ENCODE measurements at places on chromosomes 3 and 15. TPM values are rescaled to one million over a fixed set of nuclear protein-coding genes. Genes with fewer than 3 reads are reported as not detected.

The ZIC1 gene
- total RNA-seq: not detected

The CALML4 gene
- total RNA-seq: 8.2 TPM

DNA sequence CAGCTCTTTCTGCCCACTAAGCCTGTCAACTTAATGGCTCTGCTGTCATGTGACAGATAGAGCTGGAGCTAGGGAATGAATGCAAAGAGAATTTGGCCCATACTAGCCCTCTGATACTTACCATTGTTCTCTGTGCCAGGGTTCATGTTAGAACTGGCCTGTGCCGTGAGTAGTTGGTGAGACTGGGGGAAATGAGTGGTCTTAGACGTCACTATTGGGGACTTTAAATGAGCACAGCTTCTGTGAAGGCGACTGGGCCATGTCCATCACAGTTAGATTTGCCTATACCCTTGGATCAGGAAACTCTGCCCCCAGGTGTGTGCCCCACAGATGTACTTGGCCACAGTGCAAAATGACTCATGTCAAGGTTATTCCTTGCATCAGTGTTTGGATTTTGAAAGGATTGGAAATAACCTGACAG, 124.9 kb downstream of the PTPRG start:
- H3K27ac ChIP-seq: no peak overlapping the region
- DNase-seq: no peak
- no peaks in the 10 kb centered on the region for H3K27me3 ChIP-seq
- no peak overlapping the region for H3K4me3 ChIP-seq

The DPPA2 gene
- total RNA-seq: 3.1 TPM

- DNase-seq: no peak
- H3K27me3 ChIP-seq: no peaks in the 10 kb centered on the region
- no peaks in the 10 kb centered on the region for H3K36me3 ChIP-seq
- H3K4me1 ChIP-seq: no peaks in the 10 kb centered on the region
- no peak overlapping the region for H3K4me3 ChIP-seq
Measured at GRCh38 chr15:93382200-93382820, 293.3 kb upstream of the RGMA start.

- H3K36me3 ChIP-seq: peaks cover 5% of the 10 kb centered on the region
- H3K4me1 ChIP-seq: peaks cover 6% of the 10 kb centered on the region
- no peak overlapping the region for H3K27ac ChIP-seq
- H3K4me3 ChIP-seq: no peak overlapping the region
- no peaks in the 10 kb centered on the region for H3K27me3 ChIP-seq
Measured at GRCh38 chr15:67127331-67127664, 61.9 kb downstream of the SMAD3 start.

The DLL4 gene
- 0.35 TPM for total RNA-seq

The TMC3 gene
- total RNA-seq: not detected

DNA sequence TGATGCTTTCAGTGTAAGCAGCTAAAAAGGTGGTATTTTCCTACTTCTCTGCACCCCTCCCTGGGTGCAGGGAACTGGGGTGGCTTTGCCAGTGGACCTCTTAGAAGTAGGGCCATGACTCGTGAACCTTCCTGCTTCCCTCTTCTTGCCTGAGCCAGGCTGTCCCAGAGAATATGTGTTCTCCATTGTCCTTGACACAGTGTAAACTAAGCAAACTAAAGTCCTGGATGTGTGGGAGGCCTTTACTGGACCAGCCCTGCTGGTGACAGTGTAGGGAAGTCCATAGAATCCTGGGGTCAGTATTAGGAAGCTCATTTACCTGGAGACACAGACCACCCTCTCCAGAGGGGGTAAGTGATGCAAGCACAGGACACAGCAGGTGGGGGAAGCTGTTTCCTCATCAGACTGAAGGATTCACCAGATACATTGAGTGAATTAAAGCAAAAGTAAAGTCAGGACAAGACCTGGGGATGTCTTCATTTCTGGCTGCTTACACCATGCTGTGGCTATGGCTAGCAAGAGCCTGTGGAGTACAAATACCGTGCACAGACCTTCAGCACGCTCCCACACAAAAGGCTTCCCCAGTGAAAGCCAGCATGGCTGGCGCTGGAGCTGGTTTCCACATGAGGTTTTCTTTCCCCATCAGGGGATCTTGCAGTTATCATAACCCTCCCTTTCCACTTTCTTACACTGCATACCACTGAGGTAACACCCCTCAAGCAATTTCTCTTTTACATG, 64.8 kb upstream of the LPP start:
- H3K27me3 ChIP-seq: no peaks in the 10 kb centered on the region
- H3K36me3 ChIP-seq: no peaks in the 10 kb centered on the region
- H3K27ac ChIP-seq: no peak overlapping the region
- H3K4me3 ChIP-seq: no peak overlapping the region

DNA sequence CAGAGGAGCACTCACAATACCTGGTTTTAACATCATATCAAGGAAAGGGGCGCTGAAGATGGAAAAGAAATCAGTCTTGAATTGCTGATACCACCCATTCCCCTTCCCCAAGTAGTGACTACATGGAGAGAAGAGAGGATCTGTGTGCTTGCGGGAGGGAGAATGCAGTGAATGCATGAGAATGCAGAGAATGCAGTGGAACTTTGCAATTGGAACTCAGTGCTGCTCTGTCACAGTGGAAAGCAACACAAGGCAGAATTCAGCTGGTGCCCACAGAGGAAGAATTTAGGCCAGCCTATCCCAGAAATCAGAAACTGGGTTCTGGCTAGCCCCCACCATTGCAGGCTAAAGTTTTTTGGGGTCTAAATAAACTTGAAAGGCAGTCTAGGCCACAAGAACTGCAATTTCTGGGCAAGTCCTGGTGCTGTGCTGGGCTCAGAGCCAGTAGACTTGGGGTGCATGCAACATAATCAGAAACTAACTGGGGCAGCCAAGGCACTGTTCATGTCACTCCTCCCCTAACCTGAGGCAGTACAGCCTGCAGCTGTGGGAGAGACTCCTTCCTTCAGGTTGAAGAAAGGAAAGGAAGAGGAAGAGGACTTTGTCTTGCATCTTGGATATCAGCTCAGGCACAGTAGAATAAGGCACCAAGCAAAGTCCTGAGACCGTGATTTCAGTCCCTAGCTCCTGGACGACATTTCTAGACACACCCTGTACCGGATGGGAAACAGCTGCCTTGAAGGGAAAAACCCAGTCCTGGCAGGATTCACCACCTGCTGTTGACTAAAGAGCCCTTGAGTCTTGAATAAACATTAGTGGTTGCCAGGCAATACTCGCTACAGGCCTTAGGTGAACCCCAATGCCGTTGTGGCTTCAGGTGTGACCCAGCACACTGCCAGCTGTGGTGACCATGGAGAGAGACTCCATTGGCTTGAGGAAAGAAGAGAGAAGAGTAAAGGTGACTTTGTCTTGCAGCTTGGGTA, 329.3 kb downstream of the TBL1XR1 start:
- peaks cover 12% of the 10 kb centered on the region for H3K36me3 ChIP-seq
- DNase-seq: no peak
- H3K4me1 ChIP-seq: no peaks in the 10 kb centered on the region
- H3K27ac ChIP-seq: no peak overlapping the region
- H3K27me3 ChIP-seq: no peaks in the 10 kb centered on the region
- H3K4me3 ChIP-seq: no peak overlapping the region

DNA sequence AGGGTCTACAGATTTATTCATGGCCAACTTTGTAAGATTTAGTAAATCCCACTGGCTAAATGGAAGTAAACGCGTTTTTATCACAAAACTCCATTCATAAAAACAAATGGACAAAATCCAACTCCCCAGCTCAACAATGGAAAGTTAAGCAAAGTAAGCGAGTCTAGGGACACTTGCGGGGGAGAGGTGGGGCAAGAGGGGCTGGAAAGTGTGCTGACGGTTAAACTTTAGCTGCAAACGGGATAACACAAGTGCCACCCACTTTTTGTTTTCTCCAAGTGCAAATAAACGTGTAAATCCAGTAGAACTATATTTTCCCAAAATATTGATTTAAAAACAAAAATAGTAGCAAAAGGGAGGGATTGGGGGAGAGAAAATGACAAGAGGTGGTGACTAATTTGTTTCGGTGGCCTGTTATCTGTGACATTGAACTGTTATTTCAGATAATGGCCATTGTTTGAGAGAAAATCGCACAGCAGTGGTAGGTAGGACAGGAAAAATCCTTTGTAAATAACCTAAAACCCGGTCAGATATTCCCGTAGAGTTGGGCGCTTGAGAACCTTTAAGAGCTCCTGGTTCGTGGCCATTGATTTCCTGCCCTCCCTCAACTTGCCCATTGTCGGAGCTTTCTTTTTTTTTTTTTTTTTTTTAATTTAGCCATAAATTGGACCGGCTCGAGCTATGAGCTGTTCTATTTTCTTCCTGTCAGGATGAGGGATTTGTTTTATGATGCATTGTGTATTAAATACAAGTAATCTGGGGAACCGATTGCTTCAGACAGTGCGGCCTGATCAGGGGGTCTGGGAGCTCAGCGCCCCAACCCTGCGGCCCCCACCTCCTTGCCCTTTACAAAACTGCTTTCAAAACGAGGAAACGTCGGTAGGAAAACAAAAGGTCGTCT, 514.8 kb downstream of the MECOM start:
- H3K27ac ChIP-seq: no peak overlapping the region
- H3K4me3 ChIP-seq: peak overlapping the region; percentile 70
- DNase-seq: no peak
- H3K27me3 ChIP-seq: peaks cover 22% of the 10 kb centered on the region
- no peaks in the 10 kb centered on the region for H3K4me1 ChIP-seq

DNA sequence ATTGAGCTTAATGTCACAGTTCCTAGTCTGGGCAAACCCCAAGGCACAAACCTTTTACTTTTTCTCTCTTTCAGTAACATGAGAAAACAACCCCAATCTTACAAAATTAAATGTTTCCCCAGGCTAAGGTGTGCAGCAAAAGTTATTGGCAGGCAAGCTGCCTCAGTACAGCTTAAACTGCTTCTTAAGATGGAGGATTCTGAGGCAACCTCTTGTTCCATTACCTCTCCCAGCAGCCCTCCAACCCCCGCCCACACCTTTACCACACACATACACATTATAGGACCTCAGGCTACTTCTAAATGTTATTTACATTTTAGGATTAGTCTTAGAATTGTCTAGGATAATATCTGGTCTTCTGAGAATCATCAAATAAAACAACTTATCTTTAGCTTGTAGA, 22.3 kb upstream of the CBLB start:
- no peaks in the 10 kb centered on the region for H3K27me3 ChIP-seq
- H3K27ac ChIP-seq: no peak overlapping the region
- no peak for DNase-seq
- H3K4me3 ChIP-seq: no peak overlapping the region
- H3K4me1 ChIP-seq: no peaks in the 10 kb centered on the region

GRCh38 chr3:13007251-13007941, 65.8 kb downstream of the IQSEC1 start:
- no peaks in the 10 kb centered on the region for H3K36me3 ChIP-seq
- H3K4me3 ChIP-seq: no peak overlapping the region
- H3K27me3 ChIP-seq: no peaks in the 10 kb centered on the region

GRCh38 chr15:49832511-49832910, 211.7 kb downstream of the DTWD1 start:
- no peak overlapping the region for H3K4me3 ChIP-seq
- H3K27ac ChIP-seq: no peak overlapping the region
- DNase-seq: peak; percentile 76
- H3K36me3 ChIP-seq: no peaks in the 10 kb centered on the region

GRCh38 chr3:172530101-172530561, 6.9 kb upstream of the TNFSF10 start:
- no peak for DNase-seq
- H3K4me3 ChIP-seq: no peak overlapping the region
- no peak overlapping the region for H3K27ac ChIP-seq
- H3K27me3 ChIP-seq: no peaks in the 10 kb centered on the region

The NCEH1 gene
- total RNA-seq: 2.3 TPM

DNA sequence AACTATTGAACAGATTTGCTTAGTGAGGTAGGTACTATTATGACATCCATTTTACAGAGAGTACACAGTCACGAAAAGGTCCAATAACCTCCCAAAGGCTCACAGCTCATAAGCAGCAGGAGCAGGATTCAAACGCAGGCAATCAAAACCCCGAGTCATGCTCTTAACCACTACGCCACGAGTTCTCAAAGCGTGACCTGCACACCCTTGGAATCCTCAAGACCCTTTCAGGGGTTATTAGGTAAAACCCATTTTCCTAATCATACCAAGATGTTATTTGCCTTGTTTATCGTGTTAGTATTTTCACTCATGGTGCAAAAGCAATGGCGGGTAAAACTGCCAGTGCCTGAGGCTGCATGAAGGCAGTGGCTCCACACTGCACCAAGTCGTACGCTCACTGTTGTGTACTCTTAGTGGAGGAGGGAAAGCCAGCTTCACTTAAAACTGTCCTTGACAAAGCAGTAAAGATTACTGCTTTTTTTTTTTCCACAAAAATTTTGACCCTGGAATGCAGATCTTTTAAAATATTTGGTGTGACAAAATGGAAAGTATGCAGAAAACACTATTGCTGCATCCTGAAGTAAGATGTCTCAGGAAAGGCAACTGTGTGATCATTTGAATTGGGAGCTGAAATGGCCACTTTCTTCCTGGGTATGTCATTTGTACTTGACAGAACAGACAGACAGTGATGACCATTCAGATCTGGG, 96.1 kb downstream of the IGF2BP2 start:
- H3K4me3 ChIP-seq: no peak overlapping the region
- H3K27me3 ChIP-seq: no peaks in the 10 kb centered on the region
- peaks cover 2% of the 10 kb centered on the region for H3K36me3 ChIP-seq
- H3K27ac ChIP-seq: no peak overlapping the region
- peaks cover 33% of the 10 kb centered on the region for H3K4me1 ChIP-seq
